Iris pigment epithelial cell (primary cell): ENCODE measurements at places on chromosomes 12 and 14.

GRCh38 chr14:94659256-94659655 is 47.1 kb downstream of the SERPINA3 start:
- no peak for DNase-seq

DNA sequence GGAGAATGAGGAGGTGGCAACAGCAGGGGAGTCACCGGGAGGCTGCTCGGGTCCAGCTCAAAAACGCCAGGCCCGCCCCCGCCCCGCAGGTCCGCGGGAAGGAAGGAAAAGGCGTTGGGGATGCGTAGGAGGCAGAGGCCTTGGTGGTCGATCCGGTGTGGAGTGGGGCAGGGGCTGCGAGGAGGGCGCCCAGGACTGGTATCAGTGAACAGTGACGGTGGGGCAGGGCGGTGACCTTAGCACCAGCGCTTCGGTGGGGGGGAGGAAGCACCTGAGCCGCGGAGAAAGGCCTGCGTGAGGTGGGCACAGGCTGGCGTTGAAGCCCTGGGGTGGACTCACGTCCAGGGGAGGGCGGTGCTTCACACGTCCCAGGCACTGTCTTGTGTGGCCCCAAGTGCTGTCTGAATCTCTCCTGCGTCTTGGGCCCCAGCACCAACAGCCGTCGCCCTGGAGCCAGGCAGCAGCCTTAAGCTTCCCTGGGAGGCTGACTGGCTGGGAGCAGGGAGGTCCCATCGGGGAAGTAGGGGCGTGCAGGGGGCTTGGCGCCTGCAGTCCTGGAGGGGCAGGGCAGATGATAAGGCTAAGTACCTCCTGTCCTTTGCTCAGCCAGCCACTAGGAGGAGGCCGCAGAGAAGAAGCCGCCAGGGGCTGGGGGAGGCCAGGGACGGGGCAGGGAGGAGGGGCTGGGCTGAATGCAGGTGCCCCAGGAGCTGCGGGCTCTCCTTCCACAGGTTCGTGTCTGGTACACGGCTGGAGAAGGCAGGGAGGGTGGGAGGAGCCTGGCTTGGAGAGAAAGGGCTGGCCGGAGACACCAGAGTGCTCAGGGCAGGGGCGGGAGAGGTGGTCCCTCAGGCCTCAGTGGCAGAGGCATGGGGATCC is 26.5 kb downstream of the ZBTB42 start:
- peak; percentile 54 for DNase-seq

DNA sequence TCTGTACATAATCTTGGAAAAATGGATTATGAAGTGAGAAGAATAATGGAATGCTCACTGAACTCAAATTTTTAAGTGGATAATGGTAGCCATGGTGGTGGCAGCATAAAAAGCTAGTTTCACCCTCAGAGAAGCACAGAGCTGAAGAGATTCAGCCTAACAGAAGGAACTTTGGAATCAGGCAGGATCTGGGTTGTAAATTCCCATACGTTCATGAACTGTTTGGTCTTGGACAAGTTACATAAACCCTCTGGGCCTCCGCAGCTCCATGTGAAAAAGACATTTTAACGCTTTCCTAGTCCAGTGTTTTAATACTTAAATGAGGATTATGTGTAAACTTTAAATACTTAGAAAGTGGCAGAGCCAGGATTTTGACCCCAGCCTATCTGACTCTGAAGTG is 26.6 kb downstream of the JKAMP start:
- no peak for DNase-seq

GRCh38 chr12:26936559-26937442 is 980 bp downstream of the INTS13 start:
- no peak for DNase-seq

DNA sequence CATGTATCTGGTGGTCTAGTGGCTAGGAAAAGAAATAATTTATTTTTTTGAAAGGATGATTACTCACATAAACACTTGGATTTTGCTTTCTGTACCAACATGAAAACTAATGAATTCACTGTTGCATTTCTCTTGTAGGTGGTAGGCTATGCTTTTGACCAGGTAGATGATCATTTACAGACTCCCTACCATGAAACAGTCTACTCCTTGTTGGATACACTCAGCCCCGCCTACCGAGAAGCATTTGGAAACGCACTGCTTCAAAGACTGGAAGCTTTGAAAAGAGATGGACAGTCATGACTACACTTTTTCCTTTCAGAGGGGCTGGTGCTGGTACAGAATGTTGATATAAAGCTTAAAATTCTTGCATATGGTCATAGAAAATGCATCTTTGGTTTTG is 6.5 kb upstream of the AK7 start:
- no peak for DNase-seq

DNA sequence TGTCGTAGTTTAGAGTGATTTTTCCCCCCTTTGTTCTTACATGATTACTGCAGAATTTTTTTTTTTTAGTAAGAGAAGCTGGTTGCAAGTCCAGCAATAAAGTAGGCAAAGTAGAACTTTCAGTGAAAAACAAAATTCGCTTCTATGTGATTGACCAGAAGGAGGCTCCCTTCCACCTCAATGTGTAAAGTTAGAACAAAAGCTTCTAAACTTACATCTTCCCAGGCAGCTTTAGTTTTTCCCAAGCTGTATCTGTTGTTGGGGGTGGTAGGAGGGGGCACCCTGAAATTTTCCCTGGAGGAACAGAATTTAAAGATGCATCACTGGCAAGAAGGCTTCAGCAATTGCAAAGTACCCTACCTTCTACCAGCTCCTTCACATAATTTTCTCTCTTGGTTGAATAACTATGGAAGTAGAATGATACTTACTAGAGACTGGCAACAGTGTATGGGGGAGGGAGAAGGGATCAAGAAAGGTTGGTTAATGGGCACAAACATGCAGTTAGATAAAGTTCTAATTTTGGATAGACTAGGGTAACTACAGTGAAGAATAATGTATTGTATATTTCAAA is 87.3 kb upstream of the E2F7 start:
- peak; percentile 53 for DNase-seq

DNA sequence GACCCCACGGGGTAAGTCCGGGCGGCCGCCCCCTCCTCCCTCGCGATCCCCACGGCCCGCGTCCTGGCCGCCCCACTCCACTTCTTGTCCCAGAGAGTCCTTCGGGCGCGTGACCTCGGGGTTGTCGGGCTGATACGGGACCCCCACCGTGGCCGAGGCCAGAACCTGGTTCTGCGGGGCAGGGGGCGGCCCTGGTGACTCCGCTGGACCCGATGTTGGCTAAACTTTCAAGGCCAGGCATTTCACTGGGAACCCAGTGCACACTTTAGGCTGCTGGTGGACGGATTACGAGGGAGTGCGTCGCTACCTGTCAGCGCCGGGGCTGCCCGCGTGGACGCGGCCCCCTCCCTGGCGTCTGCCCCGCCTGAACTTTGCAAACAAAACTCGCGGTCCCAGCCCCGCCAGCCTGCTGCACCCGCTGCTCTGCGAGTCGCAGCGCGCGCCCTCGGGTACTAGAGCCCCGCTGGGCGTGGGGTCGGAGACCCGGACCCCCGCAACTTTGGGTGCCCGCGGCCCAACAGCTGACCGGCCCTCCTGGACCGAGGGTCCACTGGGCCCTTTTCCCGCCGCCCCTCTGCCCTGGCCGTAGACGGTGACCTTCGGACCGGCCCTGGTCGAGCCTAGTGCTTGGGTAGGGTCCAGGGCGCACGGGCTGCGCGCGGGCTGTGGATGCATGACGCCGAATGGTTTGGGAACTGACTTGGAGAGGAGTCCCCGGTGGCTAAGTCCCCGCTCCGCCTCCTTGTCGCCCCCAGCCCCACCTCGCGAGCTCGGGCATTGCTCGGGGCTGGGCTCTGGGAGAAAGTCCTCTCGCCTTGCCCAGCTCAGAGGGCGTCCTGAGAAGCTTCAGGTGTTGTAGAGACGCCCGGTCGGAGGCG is 624 bp downstream of the RIN3 start:
- peak; percentile 32 for DNase-seq

- no peak for DNase-seq
Observed at GRCh38 chr14:92247947-92248346, 75.0 kb upstream of the SLC24A4 start.

DNA sequence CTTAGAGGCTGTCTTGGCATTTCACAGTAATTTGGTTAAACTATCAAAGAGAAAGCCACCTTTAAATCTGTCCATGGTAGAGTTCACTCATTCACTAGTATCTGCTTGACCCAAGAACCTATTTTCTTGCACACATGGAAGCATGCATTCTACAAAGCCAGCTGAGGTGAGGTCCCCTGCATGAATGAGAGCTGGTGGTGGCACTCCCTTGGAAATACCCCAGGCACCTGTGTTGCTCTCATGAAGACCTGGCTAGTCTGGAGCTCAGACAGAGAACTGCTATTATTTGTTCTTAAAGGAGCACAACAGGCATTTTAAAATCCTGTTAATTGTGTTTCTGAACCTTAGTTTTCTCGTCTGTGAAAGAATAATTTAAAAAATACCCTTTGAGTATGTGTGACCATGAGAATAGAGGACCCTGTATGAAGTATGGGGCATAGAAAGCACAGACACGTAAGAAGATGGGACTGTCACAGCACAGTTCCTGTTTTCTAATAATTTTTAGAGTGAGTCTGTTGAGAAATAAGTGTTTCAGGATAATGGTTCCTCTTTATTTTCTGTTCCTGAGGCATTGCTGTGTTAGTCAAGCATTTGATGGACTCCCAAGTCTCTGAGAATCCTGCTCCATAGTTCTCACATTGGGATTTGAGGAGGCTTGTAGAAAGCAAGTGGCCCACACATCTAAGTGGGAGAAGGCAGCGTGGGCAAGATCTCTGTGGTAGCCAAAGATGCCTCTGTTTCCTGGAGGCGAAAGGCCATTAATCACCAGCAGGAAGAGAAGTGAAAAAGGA is 10.9 kb downstream of the RGS6 start:
- no peak for DNase-seq

DNA sequence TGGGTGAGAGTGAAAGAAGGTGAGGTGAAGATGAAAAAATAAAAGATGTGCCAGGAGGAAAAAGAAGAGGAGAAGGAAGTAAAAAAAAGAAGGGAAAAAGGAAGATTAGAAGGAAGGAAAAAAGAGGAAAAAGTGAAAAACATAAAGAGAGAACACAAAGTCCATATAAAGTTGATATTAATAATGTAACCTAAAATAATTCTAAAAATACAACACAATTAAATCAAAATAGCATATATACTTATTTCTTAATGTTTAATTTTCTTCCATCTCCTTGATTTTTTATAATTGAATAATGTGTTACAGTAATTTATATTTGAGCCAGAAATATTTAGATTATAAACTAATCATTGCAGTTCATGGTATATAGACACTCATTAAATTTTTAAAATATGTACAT is 124.4 kb upstream of the NOVA1 start:
- no peak for DNase-seq

GRCh38 chr12:121893961-121894460 is 5.4 kb downstream of the PSMD9 start:
- DNase-seq: peak; percentile 77

GRCh38 chr12:70788774-70789173 is 131.8 kb downstream of the PTPRR start:
- DNase-seq: no peak

- peak; percentile 97 for DNase-seq
Observed at GRCh38 chr12:93302331-93303229, 75.1 kb upstream of the NUDT4 start.

DNA sequence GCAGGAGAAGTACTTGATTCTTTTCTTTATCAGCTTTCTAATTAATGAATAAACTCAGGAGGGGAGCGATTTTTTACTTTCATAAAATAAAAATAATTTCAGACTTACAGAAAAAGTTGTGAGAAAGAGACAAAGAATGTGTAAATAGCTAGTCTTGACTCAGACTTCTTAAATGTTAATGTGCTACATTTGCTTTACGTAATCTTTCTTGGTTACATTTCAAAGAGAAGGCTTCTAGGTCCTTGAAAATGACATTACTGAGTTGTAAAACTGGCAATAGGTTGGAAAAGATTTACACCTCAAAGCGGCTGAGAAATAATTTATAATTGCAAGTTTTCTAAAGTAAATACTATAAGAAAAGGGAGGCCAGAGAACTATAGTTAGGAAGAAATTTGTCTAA is 28.6 kb downstream of the GABARAPL1 start:
- peak; percentile 60 for DNase-seq

DNA sequence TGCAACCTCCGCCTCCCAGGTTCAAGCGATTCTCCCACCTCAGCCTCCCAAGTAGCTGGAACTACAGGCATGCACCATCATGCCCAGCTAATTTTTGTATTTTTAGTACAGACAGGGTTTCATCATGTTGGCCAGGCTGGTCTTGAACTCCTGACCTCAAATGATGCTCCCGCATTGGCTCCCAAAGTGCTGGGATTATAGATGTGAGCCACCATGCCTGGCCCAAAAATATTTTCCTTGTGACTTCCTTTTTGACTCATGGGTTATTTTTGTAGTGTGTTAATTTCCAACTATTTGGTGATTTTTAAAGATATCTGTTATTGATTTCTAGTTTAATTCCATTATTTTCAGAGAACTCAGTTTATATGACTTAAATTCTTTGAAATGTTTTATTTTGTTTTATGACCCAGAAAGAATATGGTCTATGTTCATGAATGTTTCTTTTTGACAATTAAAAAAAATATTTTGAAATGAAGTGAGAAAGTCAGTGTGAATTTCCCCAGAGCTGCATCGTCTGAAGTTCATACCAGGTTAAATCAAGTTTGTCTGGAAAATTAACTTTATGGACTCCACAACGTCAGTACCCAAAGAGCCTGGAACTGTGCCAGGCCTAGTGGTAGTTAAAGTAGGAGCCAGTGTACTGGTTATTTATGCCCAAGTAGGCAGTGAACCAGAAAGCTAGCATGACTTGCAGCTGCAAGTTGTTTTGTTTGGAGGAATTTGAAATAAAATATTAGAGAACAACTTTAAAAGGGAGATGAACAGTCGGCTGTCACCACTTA is 2.8 kb upstream of the CDKL1 start:
- DNase-seq: peak; percentile 47
